GM23248 (cell line): ENCODE measurements at places on chromosomes 7 and 10. TPM values are rescaled to one million over a fixed set of nuclear protein-coding genes. Genes with fewer than 3 reads are reported as not detected.

Gene NUDT1
- polyA plus RNA-seq: 47.7 and 51.1 TPM in 2 replicates

Gene STK17A
- 102 TPM in 2 replicates for polyA plus RNA-seq

Gene UNCX
- polyA plus RNA-seq: not detected in 2 replicates

Gene ZNF680
- 3.6 and 5.0 TPM in 2 replicates for polyA plus RNA-seq

Gene XPNPEP1
- polyA plus RNA-seq: 48.1 and 48.2 TPM in 2 replicates

Gene NKX1-2
- polyA plus RNA-seq: not detected in 2 replicates

Gene ELMO1
- not detected in 2 replicates for polyA plus RNA-seq

Gene TFPI2
- 706 and 730 TPM in 2 replicates for polyA plus RNA-seq

Gene FAM237B
- polyA plus RNA-seq: 0.06 TPM in 1 of 2 replicates, not detected in the other

Gene CFTR
- polyA plus RNA-seq: not detected in 2 replicates

Gene GSDME
- polyA plus RNA-seq: 49.4 and 51.1 TPM in 2 replicates

Gene DNMBP
- polyA plus RNA-seq: 12.4 and 12.6 TPM in 2 replicates

Gene RASA4
- 1.2 and 2.3 TPM in 2 replicates for polyA plus RNA-seq

Gene RGS10
- polyA plus RNA-seq: 38.7 and 40.3 TPM in 2 replicates

Gene TMEM229A
- polyA plus RNA-seq: not detected in 2 replicates

Gene CLRN3
- not detected in 2 replicates for polyA plus RNA-seq

Gene TMEM213
- not detected in 2 replicates for polyA plus RNA-seq

Gene EMX2
- 12.8 and 13.2 TPM in 2 replicates for polyA plus RNA-seq

Gene RASSF4
- 2.3 and 2.9 TPM in 2 replicates for polyA plus RNA-seq

Gene FOXI2
- polyA plus RNA-seq: not detected in 2 replicates

Gene AGAP9
- polyA plus RNA-seq: 1.6 and 2.6 TPM in 2 replicates

Gene CDK14
- 18.0 and 19.9 TPM in 2 replicates for polyA plus RNA-seq

Gene PLPP4
- polyA plus RNA-seq: 32.1 and 34.4 TPM in 2 replicates

Gene GALNT17
- polyA plus RNA-seq: not detected in 2 replicates

Gene CTTNBP2
- polyA plus RNA-seq: not detected in 2 replicates

Gene FAM25G
- 1.1 and 1.4 TPM in 2 replicates for polyA plus RNA-seq

Gene THSD7A
- 0.01 TPM in 1 of 2 replicates, not detected in the other for polyA plus RNA-seq

Gene GLI3
- polyA plus RNA-seq: 3.7 and 5.2 TPM in 2 replicates

Gene EPO
- not detected in 2 replicates for polyA plus RNA-seq

Gene PSMA2
- polyA plus RNA-seq: 206 and 218 TPM in 2 replicates
